ENCODE measurements at places on chromosomes 6 and 20.

GRCh38 chr20:33865761-33866370 lies 54.7 kb downstream of the CHMP4B start:
- DNase-seq = no peak

- no peak for DNase-seq
These were observed 31.3 kb downstream of the MOCS1 start for GRCh38 chr6:39902786-39903465.

DNA sequence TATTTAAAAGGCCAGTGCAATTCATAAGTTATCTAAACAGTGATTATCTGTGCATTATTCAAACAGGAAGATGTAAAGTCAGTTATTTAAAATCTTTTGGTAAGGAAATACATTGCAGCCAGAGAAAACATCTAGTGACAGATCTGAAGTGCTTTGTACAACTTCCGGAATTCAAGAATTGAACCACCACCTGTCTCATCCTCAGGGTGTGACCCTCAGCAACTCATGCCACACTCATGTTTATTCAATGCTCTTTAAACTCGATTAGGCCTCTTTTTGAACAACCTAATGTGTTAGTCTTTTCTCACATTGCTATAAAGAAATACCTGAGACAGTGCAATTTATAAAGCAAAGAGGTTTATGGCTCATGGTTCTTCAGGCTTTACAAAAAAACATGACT lies 62.6 kb upstream of the GGTLC1 start:
- no peak for DNase-seq

DNA sequence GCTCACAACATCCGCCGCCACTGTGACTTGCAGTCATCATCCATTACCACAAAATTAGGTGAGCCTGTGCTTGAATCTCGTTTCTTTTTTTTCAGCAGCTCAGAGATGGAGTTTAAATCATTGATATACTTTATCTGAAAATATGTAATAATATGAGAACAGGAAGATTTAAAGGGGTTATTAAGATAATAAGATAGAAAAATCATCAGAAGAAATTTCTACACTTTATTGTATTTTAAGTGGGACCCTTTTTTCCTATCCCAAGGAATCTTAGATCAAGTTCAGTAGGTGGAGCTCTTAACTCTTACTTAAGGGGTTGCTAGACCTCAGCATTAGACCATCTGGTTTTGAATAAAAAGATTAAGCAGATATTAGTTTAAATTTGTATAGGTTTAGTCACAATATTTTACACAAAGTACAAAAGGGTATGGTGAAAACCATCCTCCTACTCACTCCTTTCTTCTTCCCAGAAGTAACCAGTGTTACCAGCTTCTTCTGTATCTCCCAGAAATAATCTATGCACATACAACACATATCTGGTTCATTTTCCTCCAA lies 9.4 kb upstream of the NCOA7 start:
- DNase-seq = peak; percentile 32

DNA sequence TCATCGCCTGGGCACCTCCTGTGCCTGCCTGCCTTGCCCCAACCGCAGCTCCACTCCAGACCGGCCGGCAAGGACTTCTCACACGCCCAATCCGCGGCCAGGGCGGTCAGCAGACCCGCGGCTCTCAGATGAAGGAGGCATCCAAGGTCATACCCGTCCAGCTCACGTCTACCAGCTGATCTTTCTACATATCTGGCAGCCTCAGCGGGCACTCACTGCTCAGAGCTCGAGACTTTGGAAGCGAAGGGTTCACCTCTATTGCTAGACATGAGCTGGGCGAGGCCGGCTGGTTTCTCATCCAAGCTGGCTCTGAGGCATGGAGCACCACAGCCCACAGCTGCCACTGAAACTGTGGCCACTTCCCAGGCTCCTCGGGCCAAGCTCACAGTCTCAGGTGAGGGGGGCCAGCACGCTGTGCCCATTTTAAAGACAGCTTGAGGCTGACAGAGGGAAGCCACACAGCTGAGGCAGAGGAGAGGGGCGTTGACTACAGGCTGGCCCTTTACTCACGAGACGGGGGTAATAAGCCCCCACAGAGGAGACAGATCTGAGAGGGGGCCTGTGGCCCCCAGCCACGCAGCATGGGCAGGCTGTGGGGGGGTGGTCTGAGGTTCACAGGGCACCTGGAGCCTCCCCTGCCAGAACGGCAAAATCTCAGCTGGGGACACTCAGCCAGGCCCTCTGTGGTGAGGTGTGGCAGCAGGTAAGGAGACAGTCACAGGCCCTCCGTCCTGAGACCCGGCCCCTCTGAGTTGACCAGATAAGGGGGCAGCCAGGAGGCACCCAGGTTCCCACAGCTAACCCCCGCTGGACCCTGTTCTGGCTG lies 2.0 kb downstream of the LAMA5 start:
- DNase-seq = no peak

GRCh38 chr20:4853757-4854560 lies 132.2 kb downstream of the PRND start:
- no peak for DNase-seq

GRCh38 chr20:56439771-56440291 lies 27.8 kb downstream of the CASS4 start:
- no peak for DNase-seq

GRCh38 chr6:47376930-47377329 lies 67.2 kb upstream of the TNFRSF21 start:
- no peak for DNase-seq

DNA sequence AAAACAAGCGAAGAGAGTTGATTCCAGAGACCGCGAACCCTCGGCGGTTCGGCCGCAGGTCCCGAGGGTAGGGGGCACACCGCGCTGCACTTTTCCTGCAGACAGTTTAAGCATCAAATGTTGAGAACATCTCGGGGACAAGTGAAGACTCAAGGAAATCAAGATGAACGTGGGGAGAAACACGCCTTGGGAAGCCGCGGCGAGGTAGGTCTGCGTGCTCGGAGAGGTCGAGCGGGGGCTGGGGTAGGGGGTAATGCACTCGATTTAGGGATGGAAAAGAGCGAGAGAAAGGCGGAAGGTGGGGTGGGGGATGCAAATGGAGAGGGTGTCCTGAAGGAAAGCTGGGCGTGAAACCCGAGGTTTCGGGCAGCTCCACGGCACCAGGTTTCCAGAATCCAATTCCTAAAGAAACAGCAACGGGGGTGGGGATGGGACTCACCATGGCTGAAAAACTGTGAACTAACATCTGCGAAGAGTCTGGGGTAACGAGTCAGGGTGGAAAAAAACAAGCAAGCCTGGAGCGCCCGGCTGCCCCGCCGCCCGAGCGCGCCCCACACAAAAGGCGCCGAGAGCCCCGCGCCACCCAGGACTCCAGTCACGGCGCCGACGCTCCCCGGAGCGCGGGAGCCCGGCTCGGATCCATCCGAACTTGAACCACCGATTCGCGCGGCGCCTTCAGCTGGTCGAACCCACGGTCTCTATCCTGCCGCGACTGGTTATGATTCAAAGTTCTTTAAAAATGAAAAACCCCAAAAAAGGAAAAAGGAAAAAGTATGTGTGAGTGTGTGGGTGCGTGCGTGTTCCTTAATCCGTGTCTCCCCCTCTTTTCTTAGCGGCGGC lies 3.5 kb downstream of the TFAP2A start:
- peak; percentile 8 for DNase-seq

- no peak for DNase-seq
These were observed 94.9 kb downstream of the JARID2 start for GRCh38 chr6:15340775-15341174.

DNA sequence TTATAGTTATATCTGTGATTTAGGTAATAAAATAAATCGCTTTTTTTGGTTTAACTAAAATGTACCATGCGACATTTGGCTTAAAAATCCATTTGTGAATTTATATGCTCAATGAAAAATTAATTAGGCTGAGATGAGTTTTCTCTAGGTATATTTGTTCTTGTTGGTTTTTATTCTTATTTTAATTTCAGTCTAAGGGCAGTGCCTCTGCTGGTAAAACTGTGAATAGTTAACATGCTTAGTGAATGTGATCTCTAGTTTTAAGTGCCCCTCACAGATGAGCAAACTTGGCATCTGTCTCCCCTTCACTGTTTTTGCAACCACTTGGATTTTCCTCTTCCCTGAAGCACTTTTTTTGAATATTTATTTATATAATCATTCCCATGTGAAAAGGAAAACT lies 822.7 kb downstream of the GRIK2 start:
- DNase-seq = no peak

- DNase-seq = no peak
These were observed 35.4 kb downstream of the TMX4 start for GRCh38 chr20:7984192-7984591.

GRCh38 chr6:4606821-4607704 lies 169.1 kb upstream of the CDYL start:
- no peak for DNase-seq

DNA sequence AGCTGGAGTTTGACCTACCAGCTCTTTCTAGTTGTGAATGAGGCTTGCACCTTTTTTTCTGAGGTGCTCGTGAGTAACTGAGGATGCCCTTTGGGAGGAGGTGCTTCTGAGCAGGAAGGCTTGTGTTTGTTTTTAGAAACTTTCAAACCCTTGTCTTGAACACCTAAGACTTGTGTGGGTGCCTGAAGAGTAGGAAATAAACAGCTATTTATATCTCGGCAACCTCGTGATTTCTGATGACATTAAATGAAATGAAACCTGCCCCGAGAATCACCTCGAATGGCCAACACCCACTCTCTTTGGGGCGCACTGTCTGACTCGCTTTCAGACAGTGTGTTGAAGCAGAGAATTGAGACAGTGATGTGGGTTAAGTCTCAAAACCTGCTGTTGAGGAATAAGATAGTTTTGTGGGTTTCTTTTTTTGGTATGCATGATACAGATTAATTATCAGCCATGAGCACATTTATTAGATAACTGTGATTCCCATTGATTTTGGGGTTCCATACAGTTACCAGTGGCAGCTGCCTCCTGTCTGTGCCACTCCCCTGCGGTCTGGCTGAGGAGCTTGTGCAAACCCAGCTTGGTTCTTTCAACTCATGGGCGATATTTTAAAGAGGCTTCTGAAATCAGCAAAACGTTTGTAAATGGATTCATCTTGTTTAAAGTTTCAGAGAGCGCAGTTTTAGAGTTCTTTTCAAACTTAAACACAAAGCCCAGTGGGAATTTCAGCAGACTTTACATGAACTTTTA lies 8.4 kb downstream of the IRF4 start:
- peak; percentile 47 for DNase-seq

GRCh38 chr20:5230544-5230943 lies 86.2 kb downstream of the PROKR2 start:
- DNase-seq = no peak

- no peak for DNase-seq
These were observed 315.1 kb upstream of the PRND start for GRCh38 chr20:4406627-4407026.

DNA sequence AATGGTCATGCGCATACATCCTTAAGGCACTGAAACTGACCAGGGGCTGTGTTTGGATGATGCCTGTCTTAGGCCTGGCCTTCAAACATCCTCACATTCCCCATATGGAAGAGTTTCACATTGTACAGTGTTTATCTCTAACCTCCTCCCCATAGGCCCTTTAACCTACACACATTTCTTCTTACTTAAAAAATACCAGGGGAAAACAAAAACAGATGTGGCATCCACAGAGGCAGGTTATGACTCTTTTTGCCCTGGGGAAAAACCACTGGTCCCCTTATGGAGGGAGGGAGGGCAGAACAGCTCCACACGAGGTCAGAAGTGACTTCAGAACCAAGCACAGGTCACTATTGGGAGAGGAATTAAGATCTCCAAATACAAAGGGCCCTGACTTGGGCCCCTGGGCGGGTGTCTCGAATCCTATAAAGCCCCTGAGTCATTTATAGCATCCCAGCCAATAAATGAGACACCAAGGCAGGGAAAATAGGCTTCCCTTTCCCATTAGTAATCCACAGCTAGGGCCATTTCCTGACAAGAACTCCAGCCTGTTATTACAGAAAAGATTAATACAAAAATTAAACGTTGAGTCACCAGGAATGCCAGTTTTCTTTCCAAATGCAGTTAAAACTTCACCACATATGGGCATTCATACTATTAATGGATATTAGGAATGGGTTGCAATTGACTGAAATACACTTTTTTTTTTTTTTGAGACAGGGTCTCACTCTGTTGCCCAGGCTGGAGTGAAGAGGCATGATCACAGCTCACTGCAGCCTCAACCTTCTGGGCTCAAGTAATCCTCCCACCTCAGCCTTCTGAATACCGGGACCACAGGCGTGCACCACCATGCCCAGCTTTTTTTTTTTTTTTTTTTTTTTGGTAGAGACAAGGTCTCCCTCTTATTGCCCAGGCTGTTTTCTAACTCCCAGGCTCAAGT lies 107.2 kb downstream of the ATP9A start:
- DNase-seq = no peak

DNA sequence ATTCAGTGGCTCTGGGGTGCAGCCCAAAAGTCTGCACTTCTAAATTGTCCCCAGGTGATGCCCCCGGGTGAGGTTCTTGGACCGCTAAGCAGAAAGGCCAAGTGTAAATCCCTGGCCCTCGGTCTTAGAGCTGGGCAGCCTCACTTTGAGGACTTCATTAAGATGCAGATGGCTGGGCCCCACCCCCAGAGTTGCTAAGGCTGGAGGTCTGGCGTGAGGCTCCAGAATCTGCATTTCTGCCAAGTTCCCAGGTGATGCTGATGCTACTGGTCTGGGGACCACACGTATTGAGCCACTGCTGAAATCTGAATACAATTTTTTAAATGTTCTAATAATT lies 735 bp upstream of the SLC23A2 start:
- no peak for DNase-seq

- no peak for DNase-seq
These were observed 25.2 kb downstream of the HLA-A start for GRCh38 chr6:29967379-29968010.

- peak; percentile 22 for DNase-seq
These were observed 8.8 kb upstream of the CD83 start for GRCh38 chr6:14108571-14109410.

DNA sequence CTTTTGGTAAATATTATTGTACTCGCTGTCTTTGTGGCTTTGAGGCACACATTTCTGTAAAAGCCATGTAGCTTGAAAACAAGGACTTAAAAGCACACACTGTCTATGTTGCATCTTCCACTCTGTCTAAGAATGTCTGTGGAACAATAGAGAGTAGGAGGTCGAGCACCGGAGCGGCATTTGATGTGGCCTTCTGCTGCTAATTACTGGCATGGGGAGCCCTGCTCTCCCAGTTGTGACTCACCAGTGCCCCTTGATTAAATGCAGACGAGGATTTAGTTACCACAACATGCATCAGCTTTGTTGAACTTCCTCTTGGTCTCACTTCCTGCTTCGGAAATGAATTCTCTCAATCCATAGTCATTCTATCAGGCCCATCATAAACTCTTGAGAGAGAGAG lies 680.7 kb upstream of the SLC35B3 start:
- DNase-seq = no peak
